ENCODE measurements at places on chromosomes 7 and 10.

- no peak for DNase-seq
These were observed 84.2 kb downstream of the STRA8 start for GRCh38 chr7:135317676-135318325.

DNA sequence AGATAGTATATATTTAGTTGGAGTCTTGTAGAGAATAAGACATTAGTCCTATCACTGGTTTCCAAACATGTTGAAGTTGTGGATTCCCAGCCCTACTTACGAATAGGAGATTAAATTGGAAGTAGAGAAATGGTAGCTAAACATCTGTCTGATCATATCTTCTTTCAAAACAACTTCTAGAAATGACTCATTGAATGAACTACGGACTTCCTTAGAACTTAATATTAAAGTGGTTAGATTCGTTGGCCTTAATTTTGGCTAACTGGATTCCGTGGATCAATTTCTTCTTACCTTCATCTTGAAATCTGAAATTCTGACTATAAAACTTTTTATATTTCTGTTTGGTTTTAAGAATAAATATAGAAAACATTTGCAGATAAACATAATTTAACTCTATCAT is 3.4 kb downstream of the PHF14 start:
- DNase-seq, result no peak

- peak; percentile 24 for DNase-seq
These were observed 298.7 kb downstream of the BAMBI start for GRCh38 chr10:28975891-28976531.

- no peak for DNase-seq
These were observed 85.2 kb downstream of the POLR1F start for GRCh38 chr7:19623676-19624075.

DNA sequence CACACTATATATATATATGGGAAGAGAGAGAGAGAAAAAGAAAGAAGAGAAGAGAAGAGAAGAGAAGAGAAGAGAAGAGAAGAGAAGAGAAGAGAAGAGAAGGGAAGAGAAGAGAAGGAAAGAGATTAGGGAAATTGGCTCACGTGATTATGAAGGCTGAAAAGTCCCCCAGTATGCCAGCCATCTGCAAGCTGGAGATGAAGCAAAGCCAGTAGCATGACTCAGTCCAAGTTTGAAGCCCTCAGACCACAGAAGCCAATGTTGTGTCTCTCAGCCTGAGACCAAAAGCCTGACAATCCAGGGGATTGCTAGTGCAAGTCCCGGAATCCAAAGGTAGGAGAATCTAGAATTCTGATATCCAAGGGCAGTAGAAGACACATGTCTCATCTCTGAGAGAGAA is 206.3 kb upstream of the PRSS1 start:
- DNase-seq, result no peak
